Femur (tissue), 1 donor: ENCODE measurements at places on chromosomes 12 and 14.

DNA sequence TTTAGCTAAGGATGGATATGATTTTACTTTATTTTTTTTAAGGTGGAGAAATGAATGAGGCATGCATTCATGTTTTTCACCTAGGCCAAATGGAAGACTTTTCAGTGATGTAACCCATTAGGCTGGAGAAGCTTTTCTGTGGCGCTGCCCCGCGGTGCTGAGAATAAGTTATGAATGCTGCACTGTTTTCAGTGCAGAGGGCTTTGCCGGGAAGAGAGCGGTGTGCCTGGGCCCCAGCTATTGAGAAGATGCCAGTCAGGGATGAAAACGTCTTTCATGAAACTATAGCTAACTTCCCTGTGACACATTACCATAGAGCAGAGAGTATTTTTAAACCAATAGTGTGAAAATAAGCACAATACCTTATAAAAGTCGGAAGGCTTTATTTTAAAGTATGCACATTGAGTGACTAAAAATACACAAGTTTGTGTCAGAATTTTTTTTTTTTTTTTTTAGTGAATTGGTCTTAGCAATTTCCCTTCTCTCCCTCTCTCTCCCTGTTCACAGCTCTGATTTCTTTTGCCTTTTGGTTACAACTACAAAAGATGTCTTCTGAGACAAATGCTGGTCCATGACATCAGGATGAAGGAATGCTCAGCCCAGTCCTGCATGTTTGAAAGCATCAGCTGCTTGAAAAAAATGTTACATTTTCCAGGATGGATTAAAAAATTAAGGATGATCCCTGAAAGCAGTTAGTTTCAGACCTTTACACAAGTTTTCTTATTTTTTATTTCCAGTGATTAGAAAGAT lies 48.3 kb downstream of the NPAS3 start:
- DNase-seq = peak; percentile 56

DNA sequence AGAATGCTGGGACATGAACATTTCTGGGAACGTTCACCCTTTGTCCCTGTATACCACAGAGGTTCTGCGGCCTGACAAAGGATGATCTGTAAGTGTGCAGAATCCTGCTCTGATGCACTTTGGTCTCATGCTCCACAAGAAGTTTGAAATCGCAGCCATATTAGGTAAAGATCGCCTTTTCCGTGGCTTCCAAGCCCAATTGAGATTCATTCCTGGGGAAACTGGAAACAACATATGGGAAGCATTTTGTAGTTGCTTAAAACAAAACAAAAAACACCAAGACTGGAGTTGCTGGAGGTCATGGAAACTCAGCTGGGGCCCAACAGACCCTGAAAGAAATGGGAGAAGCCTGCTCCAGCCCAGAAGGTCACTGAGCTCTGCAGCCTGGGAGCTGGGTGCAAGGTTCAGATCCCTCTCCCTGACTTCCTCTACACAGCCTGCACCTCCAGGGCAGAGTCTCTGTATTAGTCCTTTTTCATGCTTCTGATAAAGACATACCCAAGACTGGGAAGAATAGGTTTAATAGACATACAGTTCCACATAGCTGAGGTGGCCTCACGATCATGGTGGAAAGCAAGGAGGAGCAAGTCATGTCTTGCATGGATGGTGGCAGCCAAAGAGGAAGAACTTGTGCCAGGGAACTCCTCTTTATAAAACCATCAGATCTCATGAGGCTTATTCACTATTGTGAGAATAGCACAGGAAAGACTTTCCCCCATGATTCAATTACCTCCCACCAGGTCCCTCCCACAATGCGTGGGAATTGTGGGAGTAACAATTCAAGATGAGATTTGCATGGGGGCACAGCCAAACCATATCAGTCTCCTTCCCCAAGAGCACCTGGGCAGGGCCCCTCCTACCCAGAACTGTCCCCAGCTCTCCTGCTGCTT lies 60.8 kb upstream of the CHGA start:
- DNase-seq = no peak

DNA sequence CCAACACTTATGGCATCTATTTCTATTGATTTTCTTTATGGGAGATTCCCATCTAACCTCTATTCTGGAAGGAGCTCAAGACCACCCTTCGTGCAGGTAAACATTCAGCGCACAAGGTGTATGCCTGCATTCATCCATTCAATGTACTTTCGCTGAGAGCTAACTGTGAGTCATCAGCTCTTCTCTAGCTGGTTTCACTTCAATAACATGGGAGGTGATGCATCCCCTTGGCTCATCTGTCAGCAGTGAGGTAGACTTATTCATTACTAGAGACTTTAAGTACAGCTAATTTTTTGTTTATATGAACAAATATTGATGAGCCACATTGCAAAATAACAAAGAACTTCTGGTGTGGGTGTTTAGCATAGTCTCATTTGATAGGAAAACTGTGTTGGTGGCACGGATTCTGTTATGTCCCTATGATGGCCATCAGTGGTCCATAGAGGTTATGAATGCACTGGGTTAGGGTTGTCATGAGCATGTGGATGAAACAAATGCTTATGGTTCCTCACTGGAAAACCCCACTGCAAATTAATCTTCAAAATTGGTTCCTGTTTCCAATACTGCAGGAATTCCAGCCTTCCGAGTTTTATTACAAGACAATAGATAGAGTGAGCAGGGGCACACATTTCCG lies 1151.0 kb downstream of the BCL11B start:
- no peak for DNase-seq

GRCh38 chr12:94593822-94594442 lies 56.4 kb downstream of the TMCC3 start:
- no peak for DNase-seq

GRCh38 chr14:70108419-70108818 lies 80.3 kb downstream of the SLC8A3 start:
- no peak for DNase-seq

- DNase-seq = no peak
Observed at GRCh38 chr12:49126852-49127763, 4.1 kb downstream of the TUBA1B start.

- DNase-seq = no peak
Observed at GRCh38 chr12:94872971-94873733, 130.3 kb downstream of the NDUFA12 start.

- no peak for DNase-seq
Observed at GRCh38 chr12:56808954-56809353, 45.8 kb downstream of the HSD17B6 start.

- DNase-seq = no peak
Observed at GRCh38 chr12:108507971-108508642, 7.0 kb upstream of the FICD start.

- no peak for DNase-seq
Observed at GRCh38 chr12:78835493-78835892, 29.1 kb upstream of the SYT1 start.

- DNase-seq = no peak
Observed at GRCh38 chr12:113267621-113268020, 46.4 kb downstream of the TPCN1 start.

- no peak for DNase-seq
Observed at GRCh38 chr14:59638885-59639284, 62.3 kb upstream of the CCDC175 start.

DNA sequence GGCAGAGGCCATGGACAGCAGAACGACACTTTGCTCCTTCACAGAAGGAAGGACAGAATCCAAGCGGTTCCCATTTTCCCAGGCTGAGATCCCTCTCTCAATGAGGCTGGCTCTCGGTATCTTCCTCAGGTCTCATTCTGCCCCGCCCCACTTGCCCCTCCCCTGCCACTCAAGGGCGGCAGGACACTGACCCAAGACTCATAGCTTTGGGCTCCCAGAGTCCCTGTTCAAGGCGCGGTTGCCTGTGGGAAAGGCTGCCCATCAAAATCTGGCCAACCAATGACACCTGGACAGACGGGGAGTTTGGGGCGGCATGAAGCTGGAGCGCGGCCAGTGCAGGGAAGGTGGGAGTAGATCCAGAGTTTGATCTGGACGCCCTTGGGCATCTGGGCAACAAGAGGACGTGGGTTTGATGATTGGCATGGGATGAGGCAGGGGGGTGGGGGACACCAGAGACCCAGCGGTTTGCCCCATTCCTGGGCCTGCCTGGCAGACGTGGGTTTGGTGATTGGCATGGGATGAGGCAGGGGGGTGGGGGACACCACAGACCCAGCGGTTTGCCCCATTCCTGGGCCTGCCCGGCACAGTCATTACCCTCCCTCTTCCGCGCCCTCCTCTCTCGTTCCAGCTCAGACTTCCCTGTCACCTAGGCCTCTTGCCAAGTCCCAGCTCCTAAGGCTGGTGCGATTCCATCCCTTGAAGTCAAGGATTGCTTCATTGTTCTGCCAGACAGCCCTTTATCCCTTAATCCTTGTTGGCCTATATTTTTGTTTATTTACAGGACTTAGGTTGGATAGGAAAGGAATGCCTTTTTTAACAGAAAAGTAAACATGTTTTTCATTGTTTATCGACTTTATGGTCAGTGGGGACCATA lies 92.1 kb downstream of the NINJ2 start:
- DNase-seq = peak; percentile 79

- DNase-seq = no peak
Observed at GRCh38 chr12:78261901-78262300, 431.2 kb downstream of the NAV3 start.

- DNase-seq = no peak
Observed at GRCh38 chr14:31068235-31068634, 42.1 kb upstream of the STRN3 start.

DNA sequence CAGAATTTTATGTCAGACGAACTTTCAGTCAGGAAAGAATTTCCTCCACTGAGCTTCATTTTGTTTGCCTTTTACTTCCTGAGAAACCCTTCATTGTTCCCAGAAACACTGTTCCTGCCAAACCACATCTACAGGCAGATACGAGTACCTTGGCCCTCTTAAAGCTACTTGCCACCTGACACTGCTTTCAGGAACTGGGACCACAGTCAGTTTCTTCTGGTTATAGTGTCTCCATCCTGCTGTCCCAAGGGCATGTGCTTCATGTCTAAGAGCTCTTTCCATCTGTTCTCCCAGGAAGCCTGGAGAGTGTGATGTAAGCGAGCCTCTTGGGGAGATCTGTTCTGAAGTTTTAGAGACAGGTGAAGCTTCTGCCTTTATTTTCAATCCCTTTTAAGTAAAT lies 161.7 kb upstream of the PLEKHA5 start:
- DNase-seq = no peak

DNA sequence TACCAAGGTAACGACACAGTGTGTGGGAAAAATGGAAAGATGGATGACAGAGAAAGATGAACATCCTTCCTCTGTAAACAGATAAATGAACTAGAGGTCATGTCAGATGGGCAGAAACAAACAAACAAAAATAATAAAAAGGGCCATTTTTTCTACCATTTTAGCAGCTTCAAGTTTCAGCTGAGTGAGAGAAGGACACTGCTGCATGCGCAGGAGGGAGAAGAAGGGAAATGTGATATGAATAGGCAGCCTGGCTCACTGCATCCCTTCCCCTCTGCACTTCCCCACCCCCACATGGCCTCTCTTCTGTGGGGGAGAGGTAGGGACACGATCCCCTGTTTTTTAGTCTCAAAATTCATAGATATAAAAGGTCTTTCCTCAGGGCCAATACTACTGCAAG lies 492.0 kb downstream of the NELL2 start:
- no peak for DNase-seq

- no peak for DNase-seq
Observed at GRCh38 chr12:124205405-124205804, 89.5 kb upstream of the RFLNA start.

- DNase-seq = no peak
Observed at GRCh38 chr14:99777951-99778350, 15.3 kb upstream of the EML1 start.

DNA sequence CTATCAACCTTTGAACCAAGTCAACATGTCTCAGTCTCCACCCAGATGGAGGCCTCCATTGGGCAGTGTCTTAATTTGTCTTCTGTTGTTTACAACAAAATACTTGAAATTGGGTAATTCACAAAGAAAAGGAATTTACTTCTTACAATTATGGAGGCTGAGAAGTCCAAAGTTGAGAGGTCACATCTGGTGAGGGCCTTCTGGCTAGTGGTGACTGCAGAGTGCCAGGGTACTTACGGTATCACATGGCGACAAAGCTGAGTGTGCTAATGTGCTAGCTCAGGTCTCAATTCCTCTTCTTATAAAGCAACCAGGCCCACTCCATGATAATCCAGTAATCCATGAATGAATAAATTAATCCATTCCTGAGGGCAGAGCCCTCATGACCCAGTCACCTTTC lies 4.7 kb downstream of the NID2 start:
- DNase-seq = no peak

DNA sequence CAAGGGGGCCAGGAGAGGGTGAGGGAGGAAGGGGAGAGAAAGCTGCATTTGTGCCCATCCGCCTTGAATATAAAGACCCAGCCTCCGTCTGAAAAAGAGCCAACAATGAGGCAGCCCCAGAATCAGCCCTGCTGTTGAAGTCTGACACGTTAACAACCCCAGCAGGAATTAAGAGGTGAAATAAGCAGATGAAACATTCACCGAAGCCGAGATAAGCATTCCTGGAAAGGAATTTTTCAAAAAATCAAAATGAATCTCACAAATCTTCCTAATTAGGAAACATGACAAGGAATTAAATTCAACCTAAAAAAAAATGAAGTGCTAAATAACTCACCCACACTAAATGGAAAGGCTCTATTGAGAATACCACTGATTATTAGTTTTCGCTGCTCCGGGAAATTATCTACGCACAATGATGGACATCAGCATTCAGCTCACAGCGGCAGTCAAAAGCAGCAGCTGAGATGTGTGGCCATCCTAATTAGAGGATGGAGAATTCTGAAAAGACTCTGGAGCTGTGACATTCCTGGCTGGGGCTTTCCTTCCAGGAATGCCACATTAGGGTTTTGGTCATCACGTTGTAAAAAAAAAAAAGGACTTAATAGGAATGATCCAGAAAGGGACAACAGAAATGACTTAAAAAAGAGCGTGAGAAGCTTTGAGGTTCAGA lies 8.2 kb upstream of the PARP11 start:
- DNase-seq = no peak

GRCh38 chr12:6369916-6370575 lies 5.3 kb downstream of the SCNN1A start:
- DNase-seq = no peak

DNA sequence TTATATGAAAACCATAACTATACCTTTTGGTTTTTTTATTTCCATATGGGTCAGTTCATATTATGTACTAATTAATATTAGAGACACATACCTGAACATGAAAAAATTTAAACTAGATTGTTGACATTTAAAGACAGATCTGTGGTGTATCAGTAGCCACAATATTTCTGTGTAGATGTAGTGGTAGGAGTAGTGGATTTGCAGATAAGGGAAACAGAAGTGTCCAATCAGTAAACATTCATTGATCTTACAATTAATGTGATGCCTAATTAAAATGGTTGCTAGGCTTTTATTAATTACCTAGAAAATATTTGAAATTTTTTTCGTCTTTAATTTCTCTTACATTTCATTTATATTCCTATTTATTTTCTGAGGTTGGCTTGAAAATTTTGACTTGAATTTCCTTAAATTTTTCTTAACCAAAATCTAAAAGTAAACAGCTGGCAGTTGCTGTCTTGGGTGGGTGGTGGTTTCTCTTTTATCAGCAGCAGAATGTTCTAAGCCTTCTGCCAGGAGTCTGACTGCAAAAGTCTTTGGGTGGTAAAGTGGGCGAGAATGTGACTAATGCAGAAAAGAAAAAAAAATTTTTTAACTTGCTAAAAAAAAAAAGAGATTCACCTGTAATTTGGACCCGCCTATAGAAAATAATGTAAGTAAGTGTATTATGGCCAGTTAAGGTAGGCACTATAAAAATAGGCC lies 2.4 kb downstream of the FGFR1OP2 start:
- no peak for DNase-seq
